DMS 273 treated with DMSO at 0.1 percent for 48 hours (cell line): ENCODE measurements at places on chromosomes 12 and 14.

GRCh38 chr12:121438905-121439304, 39.0 kb downstream of the RNF34 start:
- DNase-seq: no peak

- peak; percentile 29 for DNase-seq
Observed at GRCh38 chr14:52949711-52950409, 990 bp downstream of the FERMT2 start.

DNA sequence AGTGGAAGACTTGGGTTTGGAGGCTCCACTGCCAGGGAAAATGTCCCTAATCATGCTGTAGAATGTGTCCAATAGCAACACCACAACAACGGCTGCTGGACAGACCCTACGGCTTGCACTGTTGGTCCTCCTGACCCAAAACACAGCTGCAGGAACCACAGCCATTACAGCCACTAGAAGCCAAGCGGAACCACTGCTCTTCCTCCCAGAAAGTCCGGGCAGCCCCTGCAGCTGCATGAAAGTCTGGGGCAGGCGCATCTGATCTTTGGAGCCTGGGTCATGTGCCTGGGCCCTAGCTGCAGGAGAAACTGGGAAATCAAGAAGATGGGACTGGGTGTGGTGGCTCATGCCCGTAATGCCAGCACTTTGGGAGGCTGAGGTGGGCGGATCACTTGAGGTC, 124.7 kb upstream of the METAP2 start:
- no peak for DNase-seq

DNA sequence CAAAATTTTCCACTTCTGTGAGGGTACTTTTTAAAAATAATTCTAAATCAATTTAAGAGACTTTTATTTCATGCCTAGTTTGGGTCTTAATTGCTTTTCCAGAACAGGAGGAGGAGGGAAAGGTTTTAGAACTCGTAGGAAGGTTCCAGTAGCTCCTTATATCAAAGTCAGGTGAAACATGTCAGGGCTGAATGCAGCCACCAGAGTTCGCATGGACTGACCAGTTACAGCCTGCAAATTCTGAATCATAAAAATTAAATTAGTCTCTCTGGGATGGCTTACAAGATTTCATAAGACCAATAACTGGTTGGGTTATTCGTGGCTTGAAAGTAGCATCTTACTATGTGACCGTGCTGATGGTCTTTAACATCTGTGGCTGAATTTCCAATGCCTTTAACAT, 397 bp downstream of the BDKRB1 start:
- no peak for DNase-seq

- DNase-seq: no peak
Observed at GRCh38 chr14:38208618-38209562, 1.2 kb downstream of the SSTR1 start.

GRCh38 chr12:116136340-116136739, 141.2 kb downstream of the MED13L start:
- no peak for DNase-seq

- DNase-seq: no peak
Observed at GRCh38 chr14:99884834-99885648, 91.8 kb downstream of the EML1 start.

DNA sequence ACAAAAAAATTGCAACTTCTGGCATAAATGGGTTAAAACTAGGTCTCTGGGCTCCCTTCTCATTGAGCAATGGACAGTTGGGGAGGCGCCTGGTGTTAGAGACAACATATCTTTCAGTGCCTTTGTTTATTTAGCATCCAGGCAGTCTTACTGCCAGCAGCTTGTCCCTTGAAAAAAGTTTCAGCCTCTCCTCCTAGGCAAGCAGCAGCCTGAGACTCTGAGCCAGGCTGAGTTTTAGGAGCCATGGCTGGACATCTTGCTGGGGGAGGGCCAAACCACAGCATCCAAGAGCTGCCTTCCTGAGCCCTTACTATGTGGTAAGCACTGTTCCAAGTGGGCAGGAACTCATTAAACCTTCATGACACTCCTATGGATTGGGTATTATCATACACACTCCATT, 10.1 kb upstream of the JDP2 start:
- DNase-seq: no peak

DNA sequence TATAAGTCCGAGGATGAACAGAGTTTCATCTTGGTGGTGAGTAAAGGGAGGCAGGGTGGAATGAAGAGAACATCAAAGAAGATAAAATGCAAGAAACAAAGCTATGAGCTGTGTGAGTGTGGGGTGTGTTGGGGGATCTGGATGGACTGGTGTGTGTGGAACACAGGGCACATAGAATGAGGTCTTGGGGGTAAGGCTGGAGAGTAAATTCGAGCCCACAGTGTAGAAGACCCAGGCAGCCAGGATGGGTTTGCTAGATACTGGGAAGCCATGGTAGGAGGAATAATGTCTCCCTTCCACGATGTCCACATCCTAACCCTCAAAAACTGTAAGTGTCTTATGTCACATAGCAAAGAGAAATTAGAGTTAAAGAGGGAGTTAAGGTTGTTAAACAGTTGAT, 6.8 kb downstream of the KCNMB4 start:
- no peak for DNase-seq

DNA sequence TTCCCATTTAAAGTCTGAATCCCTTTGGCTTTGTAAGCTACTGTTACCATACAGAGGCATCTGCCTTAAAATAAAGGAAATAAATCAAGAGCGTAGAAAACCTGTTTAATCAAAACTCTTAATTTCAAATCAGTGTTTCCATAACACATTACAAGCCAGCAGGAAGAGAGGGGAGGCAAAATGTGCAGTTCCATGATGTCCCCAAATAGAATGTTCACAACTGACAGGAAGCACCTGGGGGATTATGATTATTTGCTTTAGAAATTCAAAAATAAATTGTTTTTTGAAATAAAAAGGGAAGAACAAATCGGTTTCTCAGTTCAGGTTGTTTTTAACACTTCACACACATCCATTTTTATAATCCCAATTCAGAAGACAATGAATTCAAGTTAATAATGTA, 21.4 kb downstream of the SOCS2 start:
- DNase-seq: no peak

DNA sequence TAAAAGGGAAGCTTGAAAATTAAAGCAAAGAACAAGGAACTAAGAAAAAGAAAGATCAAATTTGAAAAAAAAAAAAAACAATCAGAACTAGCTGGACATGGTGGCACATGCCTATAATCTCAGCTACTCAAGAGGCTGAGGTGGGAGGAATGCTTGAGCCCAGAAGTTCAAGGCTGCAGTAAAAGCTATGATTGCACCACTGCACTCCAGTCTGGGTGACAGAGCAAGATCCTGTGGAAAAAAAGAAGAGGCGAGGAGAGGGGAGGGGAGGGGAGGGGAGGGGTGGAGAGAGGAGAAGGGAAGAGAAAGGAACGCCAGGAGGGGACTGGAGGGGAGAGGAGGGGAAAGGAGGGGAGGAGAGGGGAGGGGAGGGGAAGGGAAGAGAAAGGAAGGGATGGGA, 43.0 kb downstream of the EEA1 start:
- DNase-seq: no peak

DNA sequence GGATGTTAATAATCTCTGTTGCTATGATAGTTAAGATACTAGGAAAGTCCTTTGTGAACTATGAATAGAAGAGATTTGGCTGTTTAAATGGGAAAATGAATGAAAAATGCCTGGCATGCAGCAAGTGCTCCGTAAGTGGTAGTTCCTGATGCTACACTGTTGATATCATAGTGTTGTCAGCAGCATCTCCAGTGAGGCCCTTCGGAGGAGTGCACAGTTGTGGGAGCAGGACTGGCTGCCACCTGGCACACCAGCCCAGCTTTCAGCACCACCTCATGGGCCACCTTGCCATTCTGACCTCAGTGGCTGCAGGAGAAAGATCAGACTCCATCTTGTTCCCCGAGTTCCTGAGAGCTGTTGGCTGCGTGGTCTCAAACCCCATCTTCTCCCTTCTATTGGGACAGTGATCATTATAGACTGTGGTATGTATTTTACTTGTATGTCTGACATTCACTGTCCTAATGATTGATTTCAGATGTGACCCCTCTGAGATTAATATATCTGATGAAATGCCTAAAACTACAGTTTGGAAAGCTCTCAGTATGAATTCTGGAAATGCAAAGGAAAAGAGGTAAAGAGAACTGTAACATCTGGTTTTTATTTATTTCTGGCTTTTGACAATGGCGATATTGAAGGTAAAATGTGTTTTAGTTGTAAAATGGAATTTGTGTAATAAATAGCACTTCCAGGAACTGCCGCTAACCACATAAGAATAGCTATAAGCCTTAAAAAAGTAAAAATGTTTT, 80.9 kb downstream of the SLC4A8 start:
- no peak for DNase-seq

DNA sequence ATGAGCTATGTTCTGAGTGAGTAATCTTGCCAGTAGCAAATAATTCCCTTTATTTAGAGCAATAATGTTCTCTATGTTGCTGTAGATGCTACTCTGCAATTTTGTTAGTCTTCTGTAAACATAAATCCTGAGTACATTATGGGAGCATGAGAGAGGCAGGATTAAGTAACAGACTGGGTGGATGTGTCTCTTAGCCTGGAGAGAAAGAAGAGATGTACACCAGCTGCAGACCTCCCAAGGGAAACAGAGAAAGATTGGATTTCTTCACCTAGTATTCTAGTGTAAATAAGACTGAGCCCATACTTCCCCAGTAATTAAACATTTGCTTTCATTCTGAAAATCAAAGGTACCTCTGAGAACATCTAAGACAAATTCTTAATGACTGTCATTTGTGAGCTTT, 564.0 kb downstream of the TRHDE start:
- DNase-seq: no peak

GRCh38 chr12:101707131-101707782, 9.8 kb downstream of the CHPT1 start:
- DNase-seq: no peak

DNA sequence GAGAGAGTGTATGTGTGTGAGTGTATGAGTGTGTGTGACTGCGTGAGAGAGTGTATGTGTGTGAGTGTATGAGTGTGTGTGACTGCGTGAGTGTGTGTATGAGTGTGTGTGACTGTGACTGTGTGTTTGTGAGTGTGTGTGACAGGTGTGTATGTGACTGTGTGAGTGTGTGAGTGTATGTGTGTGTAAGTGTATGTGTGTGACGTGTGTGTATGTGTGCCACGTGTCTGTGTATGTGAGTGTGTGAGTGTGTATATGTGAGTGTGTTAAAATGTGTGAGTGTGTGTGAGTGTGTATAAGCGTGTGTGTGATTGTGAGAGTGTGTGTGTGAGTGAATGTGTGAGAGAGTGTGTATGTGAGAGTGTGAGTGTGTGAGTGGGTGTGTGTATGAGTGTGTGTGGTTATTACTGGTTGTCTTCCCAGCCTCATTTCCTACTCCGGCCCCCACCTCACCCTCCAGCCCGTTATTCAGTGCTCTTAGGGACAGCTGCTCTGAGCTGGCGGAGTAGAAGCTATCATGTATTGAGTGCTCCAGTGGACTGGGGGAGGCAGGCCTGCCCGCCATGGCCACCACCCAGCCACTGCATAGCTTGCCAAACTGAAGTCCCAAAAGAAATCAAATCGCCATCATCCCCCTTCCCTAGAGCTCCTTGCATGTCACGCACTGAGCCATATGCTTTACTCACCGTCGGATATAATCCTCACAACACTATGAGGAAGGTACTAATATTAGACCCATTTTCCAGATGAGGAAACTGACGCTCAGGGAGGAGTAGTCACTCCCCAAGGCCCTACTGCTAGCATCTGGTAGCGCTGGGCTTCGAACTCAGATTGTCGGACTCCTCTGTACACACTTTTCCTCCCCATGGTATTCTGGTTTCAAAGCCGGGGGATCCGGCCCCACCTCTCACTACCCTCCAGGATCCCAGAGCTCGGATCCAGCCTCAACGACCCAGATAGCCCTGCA, 10.3 kb upstream of the MYL2 start:
- no peak for DNase-seq

- no peak for DNase-seq
Observed at GRCh38 chr14:74838166-74838565, 37.8 kb downstream of the PROX2 start.

DNA sequence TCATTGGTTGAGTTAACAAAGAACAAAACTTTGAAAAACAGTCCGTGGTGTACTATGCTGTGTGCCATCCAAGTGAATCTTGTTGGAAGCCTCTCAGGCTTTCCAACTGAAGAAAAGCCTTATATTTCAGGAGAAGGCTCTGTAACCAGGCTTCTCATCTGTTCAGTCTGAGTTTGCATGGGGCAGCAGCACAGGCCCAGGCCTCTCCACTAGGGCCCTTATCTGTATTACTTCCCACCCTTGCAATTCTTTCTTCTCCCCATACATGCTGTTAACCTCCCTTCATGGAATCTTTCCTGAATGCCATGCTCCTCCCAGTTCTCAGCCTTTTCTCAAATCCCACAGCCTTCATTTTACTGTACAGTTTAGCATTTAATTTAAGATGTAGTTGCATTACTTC, 28.3 kb downstream of the FRMD6 start:
- DNase-seq: no peak

DNA sequence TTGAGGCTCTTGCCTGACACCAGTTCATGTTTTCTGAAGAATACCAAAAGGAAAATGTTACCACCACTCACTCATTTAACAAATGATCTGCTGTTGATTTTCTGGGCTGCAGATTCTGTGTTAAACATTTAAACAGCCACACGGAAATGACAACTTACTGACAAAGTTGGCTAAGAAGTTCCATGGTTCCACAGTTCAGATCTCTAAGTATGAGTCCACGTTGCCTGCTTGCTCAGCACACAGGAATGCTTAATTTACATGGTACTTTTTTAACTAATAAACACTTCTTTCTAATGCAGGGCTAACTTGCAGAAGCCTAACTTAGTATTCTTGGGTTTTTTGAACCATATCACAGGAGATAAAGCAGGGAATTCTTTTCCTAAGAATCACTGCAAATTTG, 34.7 kb downstream of the PTGER2 start:
- no peak for DNase-seq
